ENCODE measurements at places on chromosomes 2 and 18.

DNA sequence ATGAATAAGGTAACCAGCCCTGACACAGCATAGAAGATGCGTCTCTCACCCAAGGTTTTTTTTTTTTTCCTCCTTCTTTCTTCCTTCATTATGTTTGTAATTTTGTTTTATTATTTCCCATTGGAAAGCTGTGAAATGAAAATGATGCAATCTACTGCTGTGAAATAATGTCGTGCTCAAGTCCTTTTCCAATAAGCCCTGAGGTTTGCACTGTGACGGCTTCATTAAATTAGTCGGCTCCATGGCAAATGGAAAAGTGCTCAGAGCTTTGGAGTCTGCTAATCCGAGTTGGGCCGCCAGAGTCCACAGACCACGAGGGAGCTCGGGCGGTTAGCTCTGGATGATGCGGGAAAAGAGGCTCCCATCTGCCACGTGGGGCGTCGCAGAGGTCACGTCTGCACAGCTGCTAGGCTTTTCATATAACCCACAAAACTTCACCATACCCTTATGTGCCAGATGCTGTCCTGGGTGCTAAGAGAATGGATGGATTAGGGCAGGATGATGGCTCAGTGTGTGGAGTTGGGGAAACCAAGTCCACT lies 92.3 kb upstream of the CAPN13 start:
- DNase-seq = no peak

GRCh38 chr2:14816069-14817060 lies 183.8 kb downstream of the LRATD1 start:
- DNase-seq = no peak

DNA sequence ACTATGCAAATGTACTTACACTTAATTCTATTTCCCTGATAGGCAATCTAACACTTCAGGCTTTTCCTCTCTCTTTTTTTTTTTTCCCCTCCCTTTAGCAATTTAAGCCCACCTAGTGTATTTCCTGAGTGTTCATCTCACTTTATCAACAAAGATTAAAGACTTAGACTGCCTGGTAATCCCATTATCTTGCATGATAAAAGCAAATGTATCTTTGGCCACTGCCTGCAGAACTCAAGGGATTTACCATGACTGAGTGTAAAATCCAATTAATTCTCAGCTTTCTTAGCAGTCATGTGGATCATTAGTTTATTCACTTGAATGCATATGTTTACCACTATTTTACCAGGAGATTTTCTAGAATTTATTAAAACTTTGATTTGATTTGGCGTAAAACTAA lies 1102.2 kb upstream of the GYPC start:
- DNase-seq = no peak

DNA sequence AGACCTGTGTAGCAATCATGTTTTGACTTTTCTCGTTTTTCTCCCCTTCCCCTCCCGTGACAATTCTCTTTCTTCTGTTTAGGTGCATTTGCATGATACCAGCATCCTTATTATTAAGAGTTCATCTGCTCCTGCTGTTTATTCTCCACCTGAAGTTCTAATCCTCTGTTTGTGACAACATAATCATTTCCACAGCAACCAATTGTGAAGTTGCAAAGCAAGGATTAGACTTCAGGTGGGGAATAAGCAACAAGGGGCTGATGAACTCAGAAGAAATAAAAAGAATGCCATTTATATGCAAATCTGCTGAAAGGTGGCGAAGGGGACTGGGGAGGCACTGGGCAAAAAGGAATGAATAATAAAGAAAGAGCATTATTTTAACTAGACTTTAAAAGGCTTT lies 124.8 kb upstream of the LINC00305 start:
- no peak for DNase-seq

GRCh38 chr2:138500592-138501424 lies 762 bp upstream of the SPOPL start:
- DNase-seq = no peak

- no peak for DNase-seq
Observed at GRCh38 chr2:27721335-27721734, 50.2 kb upstream of the MRPL33 start.

GRCh38 chr2:192070099-192070498 lies 124.6 kb downstream of the TMEFF2 start:
- peak; percentile 24 for DNase-seq

DNA sequence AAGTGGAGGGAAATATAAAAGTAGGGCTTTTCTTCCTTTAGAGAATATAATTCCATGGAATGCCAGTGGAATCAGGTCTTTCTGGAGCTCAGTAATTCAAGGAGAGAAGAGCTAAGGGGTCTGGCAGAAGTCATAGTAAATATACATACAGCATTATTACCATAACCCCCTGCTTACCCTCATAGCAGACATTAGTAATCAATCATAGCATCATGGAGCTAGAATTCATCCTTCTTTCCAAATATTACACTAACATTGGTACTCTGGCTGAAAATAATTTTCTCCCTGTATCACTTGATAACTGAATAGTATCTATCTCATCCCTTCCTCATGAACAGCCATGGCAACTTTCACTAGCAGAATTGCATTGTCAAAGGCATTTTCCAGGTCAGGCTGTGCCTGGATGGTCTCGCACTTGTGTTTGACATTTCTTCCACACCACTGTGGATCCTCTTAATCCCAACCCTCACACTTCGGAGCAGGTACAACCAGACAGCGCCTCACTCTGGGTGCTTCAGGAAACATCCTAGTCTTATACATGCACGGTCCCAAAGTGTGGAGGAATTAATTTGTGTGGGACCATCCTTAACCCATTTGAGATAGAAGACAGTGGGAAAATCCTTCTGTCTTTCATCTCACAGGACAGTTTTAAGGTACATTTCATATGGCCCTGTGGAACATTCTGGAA lies 84.2 kb upstream of the SEC11C start:
- DNase-seq = no peak

- no peak for DNase-seq
Observed at GRCh38 chr2:241465543-241465942, 42.8 kb downstream of the STK25 start.

- DNase-seq = no peak
Observed at GRCh38 chr18:77772177-77772576, 522.5 kb downstream of the GALR1 start.

DNA sequence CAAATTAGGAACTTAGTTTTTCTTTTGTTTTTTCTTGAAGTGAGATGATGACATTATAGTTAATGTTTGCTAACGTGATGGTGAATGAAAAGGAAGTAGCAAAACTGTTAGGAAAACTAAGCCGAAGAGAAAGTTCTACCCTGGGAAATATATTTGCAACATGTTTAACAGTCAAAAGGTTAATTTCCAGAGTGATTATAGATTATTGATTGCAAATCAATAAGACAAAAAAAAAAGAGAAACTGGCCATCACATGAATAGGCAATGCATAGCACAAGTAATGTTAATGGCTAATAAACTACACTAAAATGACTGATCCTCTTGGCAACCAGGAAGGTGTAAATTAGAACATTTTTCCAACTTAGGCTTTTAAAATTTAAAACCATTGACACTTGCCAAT lies 26.0 kb upstream of the AMMECR1L start:
- DNase-seq = no peak

DNA sequence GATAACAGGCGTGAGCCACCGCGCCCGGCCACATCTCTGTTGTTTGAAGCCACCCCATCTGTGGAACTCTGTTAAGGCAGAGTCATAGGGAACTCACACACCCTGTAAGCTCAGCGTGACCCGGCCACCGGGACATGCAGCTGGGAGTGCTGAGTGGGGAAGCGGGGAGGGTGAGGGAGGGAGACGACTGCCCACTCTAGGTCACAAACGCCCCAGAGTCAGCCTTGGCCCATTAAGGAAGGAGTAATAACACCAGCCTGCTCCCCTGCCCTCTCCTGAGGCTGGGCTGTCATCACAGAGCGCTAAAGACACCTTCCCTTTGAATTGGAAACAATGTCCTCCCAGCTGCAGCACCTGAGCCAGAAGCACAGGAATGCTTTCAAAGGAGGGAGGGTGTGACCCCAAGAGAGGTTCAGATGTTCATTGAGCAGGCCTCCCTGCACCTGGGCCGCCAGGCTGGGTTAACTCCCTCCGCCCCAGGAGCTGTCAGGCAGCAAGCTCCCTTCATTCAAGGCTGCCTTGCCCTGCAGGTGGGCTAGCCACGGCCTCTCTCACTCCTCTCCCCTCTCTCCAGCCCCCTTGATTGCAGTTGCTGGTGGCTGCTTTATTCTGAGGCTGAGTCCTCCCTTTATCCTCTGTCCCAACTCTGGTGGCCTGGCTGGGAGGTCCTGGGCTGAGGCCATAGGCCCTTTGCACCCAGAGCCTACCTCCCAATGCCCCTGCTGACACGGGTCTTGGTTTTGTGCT lies 77.2 kb upstream of the HPCAL1 start:
- DNase-seq = no peak

- no peak for DNase-seq
Observed at GRCh38 chr2:234559609-234560008, 62.7 kb upstream of the ARL4C start.

All from fibroblast of mammary gland (primary cell).